Activated naive CD8-positive, alpha-beta T cell treated with anti-CD3 and anti-CD28 coated beads, Interleukin-2, amount 10 ng/mL, durations not matched to agents 7 days and 5 days (primary cell): ENCODE measurements at places on chromosomes 3 and 15.

GRCh38 chr3:37668818-37669610 is 192.7 kb upstream of the CTDSPL start:
- no peak for DNase-seq

- peaks cover 49% of the 10 kb centered on the region for H3K4me1 ChIP-seq
- peaks cover 90% of the 10 kb centered on the region for H3K27me3 ChIP-seq
- DNase-seq, result peak; percentile 34
Measured at GRCh38 chr15:59993950-59994401, 10.1 kb upstream of the FOXB1 start.

- no peaks in the 10 kb centered on the region for H3K4me1 ChIP-seq
- DNase-seq, result no peak
- no peak overlapping the region for H3K27ac ChIP-seq
- H3K36me3 ChIP-seq, result no peaks in the 10 kb centered on the region
- no peak overlapping the region for H3K4me3 ChIP-seq
Measured at GRCh38 chr3:178271740-178272387, 264.4 kb upstream of the KCNMB2 start.

DNA sequence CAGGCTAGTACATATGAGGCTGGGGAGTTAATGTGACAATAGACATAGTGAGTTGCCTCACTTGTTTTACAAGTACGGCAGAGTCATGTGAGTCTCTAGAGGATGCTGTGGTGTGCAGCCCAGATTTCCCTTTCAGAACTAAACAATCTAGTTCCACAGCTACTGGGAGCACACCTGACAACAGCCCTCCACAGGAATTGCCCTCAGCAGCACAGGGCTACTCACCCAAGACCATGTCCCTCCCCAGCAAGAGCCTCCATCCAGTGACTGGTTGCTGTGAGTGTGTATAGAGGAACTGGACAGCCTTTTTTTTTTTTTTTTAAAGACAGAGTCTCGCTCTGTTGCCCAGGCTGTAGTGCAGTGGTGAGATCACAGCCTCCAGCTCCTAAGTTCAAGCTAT is 40.2 kb upstream of the UBE2E2 start:
- DNase-seq, result no peak
- H3K36me3 ChIP-seq, result no peaks in the 10 kb centered on the region
- no peaks in the 10 kb centered on the region for H3K4me1 ChIP-seq
- no peak overlapping the region for H3K27ac ChIP-seq

GRCh38 chr3:23735062-23735461 is 70.7 kb upstream of the UBE2E1 start:
- no peak for DNase-seq
- no peaks in the 10 kb centered on the region for H3K36me3 ChIP-seq
- no peaks in the 10 kb centered on the region for H3K4me1 ChIP-seq
- H3K27ac ChIP-seq, result no peak overlapping the region
- peaks cover 19% of the 10 kb centered on the region for H3K27me3 ChIP-seq
- no peak overlapping the region for H3K4me3 ChIP-seq

DNA sequence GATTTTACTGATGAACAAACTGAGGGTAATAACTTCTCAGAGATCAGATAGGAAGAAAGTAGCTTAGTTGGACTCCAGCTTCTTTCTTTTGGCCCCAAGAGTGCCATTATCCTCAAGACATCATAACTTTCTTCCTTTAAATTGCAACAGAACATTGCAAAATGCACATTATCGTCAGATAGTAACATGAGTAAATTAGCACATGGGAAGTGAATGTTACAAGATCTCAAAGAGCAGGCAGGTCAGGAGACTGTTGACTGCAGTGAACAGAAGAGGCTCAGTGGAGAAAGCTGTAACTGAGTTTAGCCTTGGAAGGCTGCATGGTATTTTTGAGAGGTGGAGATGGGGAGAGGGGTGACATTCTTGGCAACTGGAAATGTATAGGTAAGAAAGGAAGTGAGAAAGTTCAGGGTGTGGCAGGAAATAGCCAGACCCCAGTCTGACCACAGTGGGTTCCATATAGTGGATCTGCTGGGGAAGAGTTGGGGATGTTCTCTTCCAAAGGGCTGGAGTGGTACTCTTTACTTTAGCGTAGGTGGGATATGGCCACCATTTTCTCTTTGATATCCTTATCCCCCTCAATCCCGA is 307.7 kb downstream of the RPLP1 start:
- peaks cover 13% of the 10 kb centered on the region for H3K36me3 ChIP-seq
- peak overlapping the region; percentile 84 for H3K27ac ChIP-seq
- H3K4me3 ChIP-seq, result peak overlapping the region; percentile 69
- H3K27me3 ChIP-seq, result peaks cover 3% of the 10 kb centered on the region

DNA sequence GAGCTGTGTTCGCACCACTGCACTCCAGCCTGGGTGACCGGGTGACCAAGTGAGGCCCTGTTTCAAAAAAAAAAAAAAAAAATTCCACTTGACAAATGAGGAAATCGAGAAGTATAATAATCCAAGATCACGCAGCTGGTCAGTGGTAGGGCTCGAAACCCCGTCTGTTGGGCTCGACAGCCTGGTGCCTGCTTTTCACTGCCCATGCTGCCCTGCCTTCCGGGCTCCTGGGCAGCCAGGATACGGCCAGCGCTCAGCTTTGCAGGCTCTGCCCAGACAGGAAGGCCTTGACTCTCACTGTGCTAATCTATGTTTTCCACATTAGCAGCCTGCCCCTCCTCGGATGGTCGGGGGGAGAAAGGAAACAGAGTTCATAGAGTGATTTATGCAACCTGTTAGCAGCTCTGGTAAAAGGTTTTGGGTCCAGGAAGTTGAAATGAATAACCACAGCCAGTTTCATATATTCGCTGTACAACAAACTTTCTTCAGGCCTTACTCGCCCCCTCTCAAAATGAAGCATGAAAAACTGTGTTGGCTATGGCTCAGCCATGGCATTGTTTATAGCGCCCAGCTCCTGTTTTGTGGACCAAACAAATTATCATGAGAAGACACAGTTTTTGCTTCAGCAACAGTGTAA is 108.8 kb downstream of the XXYLT1 start:
- H3K27me3 ChIP-seq, result peaks cover 2% of the 10 kb centered on the region
- peaks cover 20% of the 10 kb centered on the region for H3K4me1 ChIP-seq
- peak overlapping the region; percentile 24 for H3K4me3 ChIP-seq

GRCh38 chr3:151838574-151839312 is 24.8 kb downstream of the AADAC start:
- H3K27ac ChIP-seq, result no peak overlapping the region
- no peak overlapping the region for H3K4me3 ChIP-seq
- peaks cover 2% of the 10 kb centered on the region for H3K4me1 ChIP-seq
- peaks cover 29% of the 10 kb centered on the region for H3K27me3 ChIP-seq
- no peaks in the 10 kb centered on the region for H3K36me3 ChIP-seq

DNA sequence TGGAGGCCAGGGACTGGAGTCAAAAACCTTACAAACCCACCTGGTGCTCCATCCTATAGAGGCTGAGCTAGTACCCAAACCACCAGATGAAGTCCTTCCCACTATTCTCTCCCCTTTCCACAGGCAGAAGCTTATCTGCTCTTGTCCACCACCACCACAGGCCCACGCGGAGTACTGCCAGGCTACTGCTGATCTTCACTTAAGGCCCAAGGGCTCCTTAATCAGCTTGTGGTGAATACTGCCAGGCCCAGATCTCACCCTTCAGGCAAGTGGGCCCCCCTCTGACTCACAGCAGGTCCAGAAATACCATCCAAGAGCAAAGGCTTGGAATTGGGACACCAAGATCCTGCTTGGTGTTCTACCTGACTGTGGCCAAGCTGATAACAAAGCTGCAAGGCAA is 598.1 kb upstream of the CBLB start:
- DNase-seq, result no peak
- H3K27me3 ChIP-seq, result no peaks in the 10 kb centered on the region
- H3K4me3 ChIP-seq, result no peak overlapping the region
- H3K4me1 ChIP-seq, result no peaks in the 10 kb centered on the region

GRCh38 chr3:9903904-9904303 is 1.3 kb downstream of the IL17RE start:
- no peak overlapping the region for H3K4me3 ChIP-seq
- no peak for DNase-seq
- no peaks in the 10 kb centered on the region for H3K36me3 ChIP-seq
- H3K27ac ChIP-seq, result no peak overlapping the region
- no peaks in the 10 kb centered on the region for H3K27me3 ChIP-seq

DNA sequence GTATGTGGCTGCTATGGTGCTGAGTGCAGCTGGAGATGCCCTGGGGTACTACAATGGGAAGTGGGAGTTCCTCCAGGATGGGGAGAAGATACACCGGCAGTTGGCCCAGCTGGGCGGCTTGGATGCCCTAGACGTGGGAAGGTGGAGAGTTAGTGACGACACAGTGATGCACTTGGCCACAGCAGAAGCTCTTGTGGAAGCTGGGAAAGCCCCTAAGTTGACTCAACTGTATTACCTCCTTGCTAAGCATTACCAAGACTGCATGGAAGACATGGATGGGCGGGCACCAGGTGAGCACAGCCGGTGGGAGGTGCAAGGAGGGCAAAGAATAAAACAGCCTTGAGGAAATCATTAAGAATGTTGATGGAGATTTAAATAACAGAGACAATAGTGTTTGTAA is 2.9 kb downstream of the ADPRH start:
- H3K27me3 ChIP-seq, result no peaks in the 10 kb centered on the region
- DNase-seq, result no peak
- H3K27ac ChIP-seq, result no peak overlapping the region
- peaks cover 13% of the 10 kb centered on the region for H3K36me3 ChIP-seq
- H3K4me1 ChIP-seq, result peaks cover 16% of the 10 kb centered on the region

DNA sequence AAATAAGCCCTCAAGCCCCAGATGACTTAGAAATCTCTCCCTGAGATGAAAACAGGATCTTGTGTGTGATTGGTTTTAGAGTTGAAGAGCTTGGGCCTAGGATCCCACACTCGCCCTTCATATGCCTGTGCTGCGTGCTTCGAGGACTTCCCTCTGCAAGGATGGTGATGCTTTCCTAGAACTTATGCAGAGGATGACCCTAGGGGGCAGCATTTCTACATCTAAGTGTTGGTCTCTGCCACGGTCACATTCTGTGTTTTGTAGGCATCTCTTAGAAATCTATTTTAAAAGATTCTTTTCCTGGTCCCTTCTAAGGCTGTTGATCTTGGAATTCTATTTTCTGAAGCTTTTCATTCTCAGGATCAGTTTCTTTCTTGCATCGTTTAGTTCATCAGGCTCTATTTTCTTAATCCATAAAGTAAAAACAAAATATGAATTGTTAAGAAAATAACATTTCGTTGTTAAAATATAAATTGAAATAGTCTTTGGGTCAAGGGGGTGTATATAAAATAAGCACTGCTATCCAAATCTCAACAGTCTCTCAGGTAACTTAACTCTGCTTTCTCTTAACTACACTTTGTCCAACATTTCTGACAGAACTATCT is 45.7 kb downstream of the WDR76 start:
- no peak overlapping the region for H3K4me3 ChIP-seq
- H3K27ac ChIP-seq, result no peak overlapping the region
- peaks cover 25% of the 10 kb centered on the region for H3K36me3 ChIP-seq
- DNase-seq, result no peak

DNA sequence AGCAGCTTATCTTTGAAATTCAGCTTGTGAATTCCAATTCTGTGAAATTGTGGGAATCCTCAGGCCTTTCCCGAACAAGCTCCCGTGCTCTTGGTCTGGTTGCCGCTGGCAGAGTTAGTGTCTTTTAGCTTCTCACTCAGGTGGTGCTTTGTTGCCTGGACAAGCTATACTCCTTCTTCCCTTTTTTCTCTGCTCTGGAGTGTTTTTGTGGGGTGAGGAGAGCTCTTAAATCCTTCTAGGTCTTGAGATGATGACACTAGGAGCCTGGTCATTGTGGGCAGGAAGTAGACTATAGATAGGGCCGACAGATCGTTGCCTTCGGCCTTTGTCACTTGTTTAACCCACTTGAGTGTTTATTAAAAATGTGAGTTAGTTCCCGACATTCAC is 93.8 kb downstream of the SLCO3A1 start:
- H3K36me3 ChIP-seq, result no peaks in the 10 kb centered on the region
- no peak overlapping the region for H3K4me3 ChIP-seq
- DNase-seq, result no peak
- H3K27ac ChIP-seq, result no peak overlapping the region
- H3K4me1 ChIP-seq, result peaks cover 19% of the 10 kb centered on the region

DNA sequence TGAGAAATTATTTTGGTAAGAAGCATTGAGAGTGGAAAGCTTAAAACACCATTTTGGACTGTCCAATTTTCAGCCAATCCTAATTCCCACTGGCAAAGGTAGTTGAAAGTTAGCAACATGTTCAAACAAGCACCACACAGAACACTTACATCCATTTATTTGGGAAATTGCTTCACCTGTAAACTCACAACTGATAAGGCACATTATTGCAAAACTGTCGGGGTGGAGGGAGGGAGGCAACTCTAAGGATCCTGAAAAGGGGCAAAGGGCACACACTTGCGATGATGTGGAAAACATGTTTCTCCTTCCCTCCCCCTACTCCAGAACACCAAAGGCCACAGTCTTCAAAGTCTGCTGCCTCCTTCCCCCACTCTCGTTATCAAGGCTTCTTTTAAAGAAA is 9.4 kb downstream of the TMEM41A start:
- H3K27ac ChIP-seq, result no peak overlapping the region
- H3K4me1 ChIP-seq, result peaks cover 10% of the 10 kb centered on the region
- H3K36me3 ChIP-seq, result peaks cover 23% of the 10 kb centered on the region
- DNase-seq, result no peak
- no peaks in the 10 kb centered on the region for H3K27me3 ChIP-seq

DNA sequence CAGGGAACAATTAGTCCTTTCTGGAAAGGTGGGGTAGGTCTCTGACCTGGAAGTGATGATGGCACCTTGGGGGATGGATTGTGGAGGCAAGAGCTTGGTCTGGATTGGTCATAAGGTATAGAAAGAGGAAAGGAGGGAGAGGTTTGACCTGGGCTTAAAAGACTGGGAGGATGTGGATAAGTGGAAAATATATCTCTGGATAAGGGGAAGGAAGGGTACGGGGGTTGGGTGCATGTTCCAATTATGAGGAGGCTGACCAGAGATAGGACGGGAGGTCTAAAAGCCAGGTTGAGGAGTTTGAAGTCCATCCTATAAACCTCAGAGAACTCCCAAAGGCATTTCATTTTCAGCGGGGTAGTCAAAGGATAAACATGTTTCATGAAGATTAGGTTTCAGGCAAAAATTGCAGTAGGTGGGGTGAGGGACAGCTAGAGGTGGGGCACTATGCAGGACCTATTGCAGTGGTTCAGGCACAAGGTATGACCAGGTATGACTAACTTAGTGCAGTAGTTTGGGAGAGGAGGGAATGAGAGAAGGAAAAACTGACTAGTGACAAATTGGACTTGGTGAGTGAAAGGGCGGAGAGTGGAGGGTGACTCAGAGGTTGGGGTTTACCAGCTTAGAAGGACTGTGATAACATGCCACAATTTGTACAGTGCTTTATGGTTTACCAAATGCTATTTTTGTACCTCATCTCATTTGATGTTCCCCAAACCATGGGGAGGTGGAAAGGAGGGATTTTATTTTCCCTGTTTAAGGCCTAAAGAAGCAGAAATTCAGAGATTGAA is 10.7 kb downstream of the PDE8A start:
- peak overlapping the region; percentile 11 for H3K4me3 ChIP-seq
- no peaks in the 10 kb centered on the region for H3K27me3 ChIP-seq
- H3K27ac ChIP-seq, result no peak overlapping the region
